Thoracic aorta (tissue), 2 donors: ENCODE measurements at places on chromosomes 7 and 10. TPM values are rescaled to one million over a fixed set of nuclear protein-coding genes. Genes with fewer than 3 reads are reported as not detected.

DNAJC9 gene
- total RNA-seq: 13.9 TPM

DNA sequence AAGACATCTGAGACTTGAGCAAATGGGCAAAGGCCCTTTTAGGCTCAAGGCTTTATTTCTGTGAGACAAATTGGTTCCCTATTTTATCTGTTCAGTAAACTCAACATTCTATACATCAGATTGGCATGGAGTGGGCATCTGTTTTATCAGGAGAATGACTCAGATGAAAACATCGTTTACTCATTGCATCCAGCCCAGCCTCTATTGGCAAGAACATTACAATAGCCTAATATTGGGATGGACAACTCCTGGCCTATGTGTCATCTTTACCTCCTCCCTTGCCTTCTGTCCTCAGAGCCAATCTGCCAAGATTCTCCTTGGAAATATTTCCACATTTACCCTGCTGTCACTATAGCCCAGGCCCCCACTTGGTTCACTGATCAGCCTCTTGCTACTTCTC, 5.5 kb upstream of the BLNK start:
- DNase-seq: no peak
- H3K4me3 ChIP-seq: no peak overlapping the region
- peak overlapping the region; percentile 59 for H3K27ac ChIP-seq
- peaks cover 18% of the 10 kb centered on the region for H3K4me1 ChIP-seq
- no peaks in the 10 kb centered on the region for H3K36me3 ChIP-seq
- H3K27me3 ChIP-seq: no peaks in the 10 kb centered on the region

DNA sequence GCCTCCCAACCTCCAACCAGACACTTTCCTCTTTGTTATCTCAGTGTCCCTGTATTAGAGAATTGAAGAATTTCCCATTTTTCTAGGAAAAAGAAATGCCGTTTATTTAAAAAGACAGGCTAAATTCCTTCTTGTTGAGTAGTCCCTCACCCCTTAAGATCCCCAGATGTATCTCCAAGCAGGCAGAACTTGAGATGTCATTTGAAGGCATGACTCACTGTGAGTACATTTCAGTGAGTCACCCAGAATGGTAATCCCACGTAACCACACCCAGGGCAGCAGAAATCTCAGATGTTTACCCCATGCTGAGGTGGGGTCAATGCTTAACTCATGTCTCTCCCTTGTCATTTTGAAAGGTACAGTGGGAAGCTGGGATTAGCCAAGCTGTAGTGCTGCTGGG, 4.4 kb downstream of the ZNF655 start:
- peaks cover 22% of the 10 kb centered on the region for H3K4me1 ChIP-seq
- H3K27ac ChIP-seq: no peak overlapping the region
- H3K4me3 ChIP-seq: no peak overlapping the region
- H3K27me3 ChIP-seq: no peaks in the 10 kb centered on the region
- H3K36me3 ChIP-seq: peaks cover 49% of the 10 kb centered on the region
- DNase-seq: no peak

- H3K27ac ChIP-seq: no peak overlapping the region
- no peak overlapping the region for H3K4me3 ChIP-seq
- no peaks in the 10 kb centered on the region for H3K4me1 ChIP-seq
- no peaks in the 10 kb centered on the region for H3K27me3 ChIP-seq
Observed at GRCh38 chr7:155699180-155699579, 54.7 kb downstream of the RBM33 start.

GRCh38 chr10:126209451-126209850, 178.8 kb downstream of the ADAM12 start:
- peaks cover 14% of the 10 kb centered on the region for H3K4me1 ChIP-seq
- no peaks in the 10 kb centered on the region for H3K27me3 ChIP-seq
- no peaks in the 10 kb centered on the region for H3K36me3 ChIP-seq
- H3K27ac ChIP-seq: no peak overlapping the region
- H3K4me3 ChIP-seq: no peak overlapping the region

UNC5B gene
- total RNA-seq: 18.3 TPM

SFTPA2 gene
- total RNA-seq: not detected

AGK gene
- total RNA-seq: 28.3 TPM

GRCh38 chr7:2431260-2431867, 28.0 kb downstream of the CHST12 start:
- peaks cover 18% of the 10 kb centered on the region for H3K36me3 ChIP-seq
- no peaks in the 10 kb centered on the region for H3K27me3 ChIP-seq
- H3K27ac ChIP-seq: no peak overlapping the region
- no peak overlapping the region for H3K4me3 ChIP-seq

- no peaks in the 10 kb centered on the region for H3K36me3 ChIP-seq
- no peak overlapping the region for H3K4me3 ChIP-seq
- H3K4me1 ChIP-seq: peaks cover 23% of the 10 kb centered on the region
- DNase-seq: no peak
- no peak overlapping the region for H3K27ac ChIP-seq
Observed at GRCh38 chr7:149237502-149237901, 1.9 kb upstream of the ZNF212 start.
